A549 treated with CORT108297 at 1 μM for 4 hours (cell line): ENCODE measurements at places on chromosomes 12 and 14. TPM values are rescaled to one million over a fixed set of nuclear protein-coding genes. Genes with fewer than 3 reads are reported as not detected.

RGS6 gene
- total RNA-seq, result not detected in 5 replicates

NRIP2 gene
- total RNA-seq, result not detected in 5 replicates

CCDC196 gene
- total RNA-seq, result not detected in 5 replicates

CMKLR1 gene
- 0.03 TPM in 1 of 5 replicates, not detected in the others for total RNA-seq

FGD4 gene
- 2.3 to 4.2 TPM (median 3.2 TPM) in 5 replicates for total RNA-seq

SERPINA9 gene
- 0.08 TPM in 1 of 5 replicates, not detected in the others for total RNA-seq

KRT6A gene
- 1.4 to 2.9 TPM (median 1.6 TPM) in 5 replicates for total RNA-seq

TTC6 gene
- 0.13 to 0.58 TPM (median 0.32 TPM) in 5 replicates for total RNA-seq

SMCO2 gene
- total RNA-seq, result 0.10 to 0.34 TPM (median 0.25 TPM) in 4 of 5 replicates, not detected in the other

MYL2 gene
- total RNA-seq, result 0.13 to 0.24 TPM (median 0.16 TPM) in 4 of 5 replicates, not detected in the other

OR4K15 gene
- total RNA-seq, result not detected in 5 replicates

PMEL gene
- total RNA-seq, result 0.77 to 1.0 TPM (median 0.89 TPM) in 5 replicates

PARPBP gene
- 18.7 to 25.3 TPM (median 22.1 TPM) in 5 replicates for total RNA-seq

NKX2-8 gene
- 1.7 to 4.3 TPM (median 3.9 TPM) in 5 replicates for total RNA-seq

CFAP251 gene
- 1.1 to 1.3 TPM (median 1.2 TPM) in 5 replicates for total RNA-seq

AJUBA gene
- total RNA-seq, result 35.7 to 49.4 TPM (median 39.5 TPM) in 5 replicates

FOXA1 gene
- 7.0 to 11.0 TPM (median 10.5 TPM) in 5 replicates for total RNA-seq

TSPAN19 gene
- total RNA-seq, result not detected in 5 replicates

PLCZ1 gene
- not detected in 5 replicates for total RNA-seq

RND1 gene
- 12.0 to 17.8 TPM (median 14.2 TPM) in 5 replicates for total RNA-seq

NELL2 gene
- 0.22 TPM in 1 of 5 replicates, not detected in the others for total RNA-seq

GLT8D2 gene
- total RNA-seq, result 0.25 to 0.35 TPM (median 0.28 TPM) in 5 replicates

NPAS3 gene
- total RNA-seq, result not detected in 5 replicates

MIP gene
- total RNA-seq, result 0.12 TPM in 1 of 5 replicates, not detected in the others

LUM gene
- total RNA-seq, result 0.07 to 0.50 TPM (median 0.40 TPM) in 4 of 5 replicates, not detected in the other

NTS gene
- 57.2 to 88.6 TPM (median 80.6 TPM) in 5 replicates for total RNA-seq

KLRG1 gene
- total RNA-seq, result 1.6 to 2.5 TPM (median 1.9 TPM) in 5 replicates

RERGL gene
- total RNA-seq, result not detected in 5 replicates

ALX1 gene
- 5.0 to 6.7 TPM (median 5.9 TPM) in 5 replicates for total RNA-seq

JPH4 gene
- total RNA-seq, result 0.03 to 0.05 TPM in 2 of 5 replicates, not detected in the others

KERA gene
- not detected in 5 replicates for total RNA-seq

ZC2HC1C gene
- total RNA-seq, result 3.4 to 3.6 TPM (median 3.5 TPM) in 5 replicates

YBX3 gene
- total RNA-seq, result 242 to 284 TPM (median 259 TPM) in 5 replicates

INHBC gene
- total RNA-seq, result 0.05 to 0.08 TPM in 2 of 5 replicates, not detected in the others

DBX2 gene
- total RNA-seq, result not detected in 5 replicates

KCNH3 gene
- total RNA-seq, result 1.8 to 2.9 TPM (median 2.8 TPM) in 5 replicates

EID3 gene
- total RNA-seq, result 7.6 to 9.9 TPM (median 8.1 TPM) in 5 replicates

C12orf50 gene
- 0.06 to 0.08 TPM in 2 of 5 replicates, not detected in the others for total RNA-seq

DAO gene
- total RNA-seq, result not detected in 5 replicates

MYRFL gene
- 0.06 to 0.08 TPM (median 0.07 TPM) in 3 of 5 replicates, not detected in the others for total RNA-seq

TNFAIP2 gene
- total RNA-seq, result 327 to 421 TPM (median 389 TPM) in 5 replicates

CLSTN3 gene
- total RNA-seq, result 10.1 to 17.5 TPM (median 14.3 TPM) in 5 replicates

ITFG2 gene
- 13.3 to 19.6 TPM (median 17.1 TPM) in 5 replicates for total RNA-seq

ZNF385A gene
- 14.2 to 21.2 TPM (median 20.2 TPM) in 5 replicates for total RNA-seq

TAS2R20 gene
- 0.07 to 0.13 TPM (median 0.10 TPM) in 5 replicates for total RNA-seq

SLC6A12 gene
- 0.51 to 1.1 TPM (median 0.69 TPM) in 5 replicates for total RNA-seq

NOS1 gene
- total RNA-seq, result 0.46 to 0.69 TPM (median 0.62 TPM) in 5 replicates

LHX5 gene
- total RNA-seq, result 0.02 TPM in 1 of 5 replicates, not detected in the others

KRT74 gene
- total RNA-seq, result not detected in 5 replicates

SLC2A14 gene
- not detected in 5 replicates for total RNA-seq

NGB gene
- total RNA-seq, result not detected in 5 replicates

RASSF8 gene
- 5.0 to 11.2 TPM (median 8.7 TPM) in 5 replicates for total RNA-seq

ERP27 gene
- 0.03 TPM in 1 of 5 replicates, not detected in the others for total RNA-seq

CBLN3 gene
- total RNA-seq, result 0.81 to 1.5 TPM (median 1.4 TPM) in 5 replicates

HCAR3 gene
- 0.06 to 0.22 TPM (median 0.08 TPM) in 5 replicates for total RNA-seq

FAM186B gene
- 0.08 to 0.16 TPM (median 0.12 TPM) in 5 replicates for total RNA-seq
